ENCODE measurements at places on chromosomes 11 and 22.

DNA sequence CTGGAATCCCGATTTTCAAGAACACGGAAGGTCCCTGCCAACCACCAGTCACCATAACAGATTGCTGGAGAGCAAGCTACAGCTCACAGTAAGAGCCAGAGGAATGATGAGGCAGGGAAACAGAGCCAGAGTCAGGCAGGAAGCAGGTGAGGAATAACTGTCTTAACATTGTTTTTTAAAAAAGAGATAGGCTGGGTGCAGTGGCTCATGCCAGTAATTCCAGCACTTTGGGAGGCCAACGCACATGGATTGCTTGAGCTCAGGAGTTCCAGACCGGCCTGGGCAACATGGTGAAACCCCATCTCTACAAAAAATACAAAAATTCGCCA lies 13.5 kb upstream of the CASTOR1 start:
- no peak for DNase-seq

DNA sequence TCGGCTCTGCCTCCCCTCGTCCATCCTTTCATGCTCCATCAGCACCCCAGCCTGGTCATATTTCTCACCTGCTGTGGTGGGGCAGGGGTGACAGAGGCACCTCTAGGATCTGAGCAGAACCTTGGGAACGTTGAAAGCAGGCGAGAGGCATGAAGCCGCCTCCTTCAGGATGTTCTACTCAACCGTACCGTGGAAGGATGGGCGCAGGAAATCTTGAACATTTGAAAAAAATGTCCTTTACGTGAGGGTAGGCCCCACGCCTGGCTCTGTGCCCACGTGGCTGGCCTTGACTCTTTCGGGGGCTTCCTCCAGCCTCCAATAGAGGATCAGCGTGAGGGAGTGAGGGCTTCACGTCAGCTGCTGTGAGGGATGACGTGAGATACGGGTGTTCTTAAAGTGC lies 90.7 kb downstream of the TBC1D22A start:
- DNase-seq: no peak

GRCh38 chr22:44396021-44396726 lies 83.4 kb upstream of the SHISAL1 start:
- DNase-seq: no peak

DNA sequence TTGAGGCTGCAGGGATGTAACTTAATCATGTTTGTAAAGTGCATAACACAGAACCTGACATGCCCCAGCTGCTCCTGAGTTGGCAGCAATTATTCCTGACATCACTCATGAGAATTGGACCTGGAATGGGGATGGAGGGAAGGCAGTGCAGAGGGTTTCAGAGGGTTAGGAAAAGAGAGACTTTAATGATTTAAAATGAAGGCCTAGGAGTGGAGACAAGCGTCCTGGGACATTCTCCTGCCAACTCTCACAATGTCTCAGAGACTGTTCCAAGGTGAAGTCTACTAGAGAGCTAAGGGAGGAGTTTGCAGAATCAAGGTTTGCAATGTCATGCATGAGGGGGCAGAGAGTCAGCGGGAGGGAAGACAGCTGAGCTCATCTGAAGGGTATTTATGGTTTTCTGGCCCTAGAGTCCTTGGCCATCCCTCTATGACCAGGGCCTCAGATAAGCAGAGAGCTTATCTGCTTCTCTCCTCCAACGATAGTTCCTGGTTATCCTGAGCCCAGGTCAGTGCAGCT lies 36.9 kb downstream of the GGTLC2 start:
- no peak for DNase-seq

DNA sequence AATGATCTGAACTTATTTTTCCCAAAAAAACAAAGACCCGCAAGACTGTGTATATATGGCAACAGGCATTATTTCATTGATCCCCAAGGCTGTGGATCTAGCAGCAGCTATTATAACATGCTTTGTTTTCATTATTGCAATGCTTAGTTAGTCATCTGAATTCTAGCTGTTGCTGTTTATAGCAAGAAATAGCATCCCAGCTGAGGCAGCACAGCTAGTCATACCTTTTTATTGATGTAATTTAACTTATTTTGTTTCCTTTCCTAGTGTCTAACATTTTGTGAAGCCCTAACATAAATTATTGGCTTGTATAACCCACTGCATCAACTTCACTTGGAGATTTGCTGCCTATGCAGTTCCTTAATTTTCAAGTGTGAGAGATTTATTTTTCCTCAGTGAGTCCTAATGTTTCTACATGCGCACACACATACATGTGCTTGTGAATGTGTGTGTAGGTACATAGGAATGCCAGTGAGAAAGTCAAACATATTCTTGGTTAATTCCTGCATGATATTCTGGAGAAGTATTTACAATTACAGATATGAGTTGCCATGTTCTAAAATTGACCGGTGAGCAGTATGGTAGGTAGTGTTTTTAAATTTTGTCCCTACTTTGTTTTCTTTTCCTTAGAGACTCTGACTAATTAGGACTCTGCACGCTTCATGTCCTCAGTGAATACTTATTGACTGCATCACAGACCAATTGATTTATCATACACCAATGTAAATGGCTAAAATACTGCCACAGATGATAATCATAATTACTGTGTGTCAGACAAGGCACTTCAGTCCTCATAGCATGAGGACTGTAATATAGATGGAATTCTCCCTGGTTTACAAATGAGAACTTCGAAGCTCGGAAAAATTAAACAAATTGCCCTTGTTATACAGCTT lies 119.3 kb downstream of the WNT11 start:
- no peak for DNase-seq

DNA sequence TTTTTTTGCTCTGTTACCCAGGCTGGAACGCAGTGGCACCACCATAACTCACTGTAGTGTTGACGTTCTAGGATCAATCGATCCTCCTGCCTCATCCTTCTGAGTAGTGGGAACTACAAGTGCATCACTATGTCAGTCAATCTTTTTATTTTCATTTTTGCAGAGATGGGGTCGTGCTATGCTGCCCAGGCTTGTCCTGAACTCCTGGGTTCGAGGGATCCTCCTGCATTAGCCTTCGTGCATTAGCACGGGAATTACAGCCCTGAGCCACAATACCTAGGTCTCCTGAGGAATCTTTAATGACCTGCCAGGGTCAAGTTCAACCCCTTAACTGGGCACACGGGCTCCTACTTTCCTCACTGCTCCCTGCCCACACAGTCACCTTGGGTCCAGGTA lies 4.4 kb downstream of the APOL3 start:
- DNase-seq: no peak

DNA sequence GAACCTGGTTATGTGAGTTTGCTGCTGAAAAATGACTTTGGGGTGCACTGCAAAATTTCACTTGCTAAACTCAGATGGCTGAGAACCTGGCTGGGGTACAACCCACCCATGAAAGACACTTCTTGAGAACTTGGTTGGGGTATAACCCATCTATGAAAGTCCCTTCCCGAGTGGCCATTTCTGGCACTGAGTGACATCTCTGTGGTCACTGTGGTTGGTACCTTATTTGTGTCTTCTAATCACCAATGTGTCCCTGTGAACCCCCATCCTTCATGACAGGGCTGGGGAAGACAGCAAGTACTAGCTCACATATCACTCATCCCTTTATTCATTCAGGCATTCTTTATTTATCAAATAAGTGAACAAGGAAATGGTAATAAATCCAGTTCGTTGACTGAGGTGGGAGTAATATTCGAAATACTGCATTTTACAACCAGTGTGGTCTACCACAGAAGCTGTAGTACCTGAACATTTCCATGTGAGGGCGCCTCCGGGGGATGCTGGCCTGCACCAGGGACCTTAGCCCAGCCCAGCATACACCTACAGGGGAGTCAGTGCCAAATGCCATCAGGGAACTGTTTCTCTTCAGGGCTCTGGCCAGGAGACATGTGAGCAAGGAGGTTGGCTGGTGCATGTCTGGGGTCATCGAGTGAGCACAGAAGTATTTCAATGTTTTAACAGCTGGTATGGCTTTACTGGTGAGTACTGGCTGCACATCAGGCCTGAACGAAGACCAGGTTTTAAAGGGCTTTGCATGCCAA lies 122.1 kb downstream of the CSNK2A3 start:
- DNase-seq: peak; percentile 3

- DNase-seq: no peak
Measured at GRCh38 chr11:70739811-70740487, 341.6 kb downstream of the CTTN start.

- DNase-seq: no peak
Measured at GRCh38 chr11:69999721-70000120, 78.4 kb upstream of the ANO1 start.

DNA sequence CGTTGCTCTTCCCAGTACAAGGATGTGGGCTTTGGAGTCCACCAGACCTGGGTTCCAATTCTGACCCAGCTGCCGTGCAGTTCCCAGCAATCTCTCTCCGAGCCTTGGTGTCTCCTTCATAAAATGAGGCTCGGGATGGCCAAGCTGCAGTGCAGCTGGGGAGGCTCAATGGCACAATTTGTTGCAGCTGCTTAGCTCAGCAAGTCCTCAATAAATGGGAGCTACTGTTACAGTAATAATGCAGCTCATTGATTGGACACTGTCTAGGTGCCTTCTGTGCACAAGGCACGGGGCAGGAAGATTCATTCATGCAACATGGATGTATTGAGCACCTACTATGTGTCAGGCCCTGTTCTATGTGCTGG lies 37.1 kb downstream of the SHISAL1 start:
- DNase-seq: no peak

GRCh38 chr11:77046060-77046501 lies 11.9 kb downstream of the B3GNT6 start:
- no peak for DNase-seq

DNA sequence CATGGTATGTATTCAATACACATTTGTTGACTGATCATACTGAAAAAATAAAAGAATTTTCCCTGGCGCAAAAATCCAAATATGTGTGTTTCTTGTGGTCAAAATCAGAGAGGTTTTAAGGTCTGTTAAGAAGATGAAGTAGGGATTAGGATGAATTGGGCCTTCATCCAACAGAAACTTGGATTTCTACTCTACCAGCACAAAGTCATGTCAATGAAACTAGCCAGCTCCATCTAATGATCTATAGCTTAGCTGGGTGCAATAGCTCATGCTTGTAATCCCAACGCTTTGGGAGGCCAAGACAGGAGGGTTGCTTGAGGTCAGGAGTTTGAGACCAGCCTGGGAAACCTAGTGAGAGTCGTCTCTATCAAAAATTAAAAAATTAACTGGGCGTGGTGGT lies 65.5 kb downstream of the USP35 start:
- no peak for DNase-seq

DNA sequence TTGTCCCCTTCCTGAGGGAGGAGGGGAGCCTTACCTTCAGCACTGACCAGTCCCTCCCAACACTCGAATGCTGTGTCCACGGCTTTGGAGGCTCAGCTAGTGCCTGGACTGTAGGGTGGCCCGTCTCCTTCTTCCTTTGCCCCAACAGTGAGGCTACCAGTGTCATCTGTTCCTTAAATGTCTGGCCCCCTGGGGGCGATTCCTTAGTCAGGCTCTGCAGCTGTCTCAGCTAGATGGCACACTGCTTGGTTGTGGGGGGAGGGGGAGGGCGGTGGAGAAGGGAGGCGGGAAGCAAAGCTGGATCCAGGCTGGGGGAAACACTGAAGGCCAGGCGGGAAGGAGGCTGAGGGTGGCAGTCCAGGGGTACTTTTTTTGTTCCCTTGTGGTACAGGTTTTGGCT lies at the start of gene IGSF22:
IGSF22 (minus strand) TSS at position 149 of the 400 bp plus-strand sequence. CDS start 1,952 bp downstream, outside the sequence.
- DNase-seq: no peak

DNA sequence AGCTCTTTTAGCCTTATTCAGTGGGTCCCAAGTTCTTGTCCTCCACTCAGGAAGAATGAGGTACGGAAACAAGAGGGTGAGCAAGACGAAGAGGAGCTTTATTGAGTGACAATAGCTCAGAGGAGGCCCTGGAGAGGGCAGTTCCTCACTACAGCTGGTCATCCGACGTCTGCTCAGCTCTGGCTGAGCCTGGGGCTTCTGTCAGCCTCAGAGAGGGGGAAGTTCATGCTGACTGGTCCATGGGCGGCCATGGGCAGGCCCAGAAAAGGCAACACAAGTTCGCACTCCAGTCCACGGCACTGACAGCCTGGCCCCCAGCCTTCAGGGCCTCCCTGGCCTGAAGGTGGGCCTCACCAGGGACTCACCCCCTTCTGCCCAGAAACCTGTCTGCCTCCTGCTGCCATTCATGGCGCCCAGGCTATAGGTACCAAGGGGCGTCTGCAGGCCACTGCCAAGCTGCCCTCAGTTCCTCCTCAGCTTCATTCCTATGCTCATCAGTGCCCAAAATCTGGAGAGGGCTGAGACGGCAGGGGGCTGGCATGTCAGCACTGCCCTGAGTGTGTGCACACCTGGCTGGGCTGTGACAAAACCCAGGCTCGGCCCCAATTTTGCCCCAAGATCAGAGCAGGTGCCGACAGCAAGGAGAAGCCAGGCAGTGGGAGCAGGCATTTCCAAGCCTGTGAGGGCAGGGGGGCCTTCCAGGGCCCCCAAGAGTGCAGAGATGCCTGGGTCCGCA lies 21.7 kb upstream of the KIAA0930 start:
- peak; percentile 83 for DNase-seq

- peak; percentile 39 for DNase-seq
Measured at GRCh38 chr11:47992959-47993820, 12.8 kb downstream of the PTPRJ start.

- no peak for DNase-seq
Measured at GRCh38 chr11:125903711-125904659, at the start of gene DDX25. Gene DDX25 (plus strand): TSS chr11:125904508. CDS start chr11:125904518, 10 bp downstream.

GRCh38 chr11:128813729-128814128 lies 53.4 kb downstream of the KCNJ1 start:
- no peak for DNase-seq

DNA sequence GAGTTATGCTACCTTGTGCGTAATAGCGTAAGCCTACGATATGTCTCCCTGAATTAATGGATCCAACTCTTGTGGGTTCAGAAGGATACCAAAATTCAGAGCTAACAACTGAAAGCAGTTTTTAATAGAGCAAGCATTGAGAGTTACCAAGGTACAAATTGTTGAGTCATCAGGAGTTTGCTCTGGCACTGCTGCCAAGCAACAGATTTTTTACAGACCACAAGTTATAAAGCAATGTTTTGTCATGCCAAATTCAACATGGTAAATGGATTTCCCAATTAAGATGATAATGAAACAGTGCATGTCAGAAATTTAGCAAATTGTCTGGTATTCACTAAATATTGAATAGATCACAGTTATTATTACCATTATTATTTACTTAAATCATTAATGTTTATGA lies 295.6 kb downstream of the NELL1 start:
- no peak for DNase-seq

GRCh38 chr11:109378034-109378433 lies 44.0 kb upstream of the C11orf87 start:
- no peak for DNase-seq

- no peak for DNase-seq
Measured at GRCh38 chr11:125376856-125377255, 119.2 kb downstream of the FEZ1 start.

DNA sequence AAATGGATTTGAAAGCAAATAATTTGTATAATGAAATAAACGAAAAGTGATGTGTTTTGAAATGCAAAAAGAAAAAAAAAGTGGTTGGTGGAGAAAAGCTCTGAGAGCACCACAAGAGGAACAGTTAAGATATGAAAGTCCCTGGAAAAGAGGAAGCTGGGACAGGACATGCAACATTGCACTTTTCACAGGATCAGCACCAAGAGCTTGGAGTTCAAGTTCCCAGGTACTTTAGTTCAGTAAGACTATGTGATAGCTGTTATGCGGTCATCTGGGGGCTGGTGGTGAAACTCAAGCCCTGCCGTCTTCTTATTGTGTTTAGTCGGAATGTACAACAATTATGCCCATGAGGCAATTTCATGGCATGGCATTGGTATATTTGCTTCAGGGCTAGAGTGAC lies 17.1 kb upstream of the MS4A4A start:
- DNase-seq: peak; percentile 64

GRCh38 chr11:90908074-90908473 lies 685.2 kb upstream of the CHORDC1 start:
- no peak for DNase-seq
